ENCODE measurements at places on chromosomes 11 and 22. TPM values are rescaled to one million over a fixed set of nuclear protein-coding genes. Genes with fewer than 3 reads are reported as not detected.

The FANCF gene
- 9.5 TPM for total RNA-seq

The HEPN1 gene
- not detected for total RNA-seq

The TRIM68 gene
- 9.6 TPM for total RNA-seq

The ABCC8 gene
- not detected for total RNA-seq

The RAC2 gene
- total RNA-seq = 6.3 TPM

The CDHR5 gene
- total RNA-seq = not detected

The ZDHHC24 gene
- total RNA-seq = 14.7 TPM

The DRICH1 gene
- total RNA-seq = 0.26 TPM

The SCN2B gene
- total RNA-seq = 0.03 TPM

The PTGDR2 gene
- total RNA-seq = 0.07 TPM

The HMGXB4 gene
- 15.6 TPM for total RNA-seq

Measured in smooth muscle cell of the pulmonary artery (primary cell).